Cortex of kidney (tissue), 1 donor: ENCODE measurements at places on chromosomes 2 and 18.

DNA sequence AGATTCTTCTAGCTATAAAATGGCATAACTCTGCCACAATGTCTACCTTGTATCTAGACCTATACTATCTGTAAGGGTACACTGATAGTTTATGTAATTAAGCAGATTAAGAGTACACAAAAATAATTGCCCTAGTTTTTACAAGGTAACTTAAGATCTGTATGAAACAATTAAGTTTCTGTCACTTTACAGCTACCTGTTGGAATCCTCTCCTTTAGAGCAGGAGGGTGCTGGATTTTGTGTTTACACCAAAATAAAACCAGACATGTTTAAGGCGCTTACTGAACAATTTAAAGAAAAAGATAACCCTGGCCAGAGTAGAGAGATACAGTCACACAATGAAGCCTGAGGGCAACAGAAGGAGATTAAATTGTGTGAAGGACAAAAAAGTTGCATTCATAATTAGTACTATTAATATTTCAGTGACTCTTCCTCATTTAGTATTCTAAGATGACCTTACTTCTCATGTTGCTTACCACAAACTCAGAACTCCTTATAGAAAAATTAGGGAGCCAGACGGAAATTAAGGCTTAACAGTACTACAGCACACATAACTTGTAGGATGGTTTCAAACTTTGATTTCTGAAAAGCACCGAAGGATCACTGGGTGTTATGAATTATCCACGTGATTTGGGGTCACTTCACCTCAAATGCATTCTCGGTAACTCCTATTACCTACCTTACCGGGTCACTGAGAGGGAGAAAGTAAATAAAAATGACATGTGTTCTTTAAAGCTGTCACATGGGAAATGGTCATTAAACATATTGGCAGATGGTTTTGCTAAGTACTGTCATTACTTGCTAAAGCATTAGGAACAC lies 1.0 kb downstream of the DARS1 start:
- no peak for DNase-seq

- no peak for DNase-seq
Measured at GRCh38 chr2:25417715-25418369, 76.1 kb upstream of the DNMT3A start.

GRCh38 chr2:221569425-221569845 lies 2.7 kb downstream of the EPHA4 start:
- DNase-seq, result no peak

DNA sequence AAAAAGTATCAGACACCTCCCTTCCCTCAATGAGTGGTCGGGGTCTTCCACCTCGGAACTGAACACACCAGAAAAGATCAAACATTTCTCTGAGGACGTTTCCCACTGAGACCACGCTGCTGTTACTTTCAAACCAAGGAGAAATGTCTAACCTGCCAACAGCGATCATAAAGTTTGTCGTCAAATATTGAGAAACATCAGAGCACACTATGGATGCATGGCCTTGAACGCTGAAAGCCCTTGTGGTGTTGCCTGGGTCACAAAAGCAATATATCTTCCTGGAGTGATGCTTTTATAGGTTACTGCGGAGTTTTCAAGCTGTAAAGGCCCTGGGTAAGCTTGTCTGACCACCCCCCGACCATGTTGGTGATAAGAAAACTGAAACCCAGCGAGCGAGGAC lies 70.2 kb upstream of the ID2 start:
- DNase-seq, result no peak

- no peak for DNase-seq
Measured at GRCh38 chr18:6835345-6835744, 105.8 kb downstream of the ARHGAP28 start.

GRCh38 chr2:2142345-2142744 lies 188.7 kb downstream of the MYT1L start:
- DNase-seq, result no peak

- DNase-seq, result no peak
Measured at GRCh38 chr2:101127319-101128056, 23.7 kb downstream of the TBC1D8 start.

DNA sequence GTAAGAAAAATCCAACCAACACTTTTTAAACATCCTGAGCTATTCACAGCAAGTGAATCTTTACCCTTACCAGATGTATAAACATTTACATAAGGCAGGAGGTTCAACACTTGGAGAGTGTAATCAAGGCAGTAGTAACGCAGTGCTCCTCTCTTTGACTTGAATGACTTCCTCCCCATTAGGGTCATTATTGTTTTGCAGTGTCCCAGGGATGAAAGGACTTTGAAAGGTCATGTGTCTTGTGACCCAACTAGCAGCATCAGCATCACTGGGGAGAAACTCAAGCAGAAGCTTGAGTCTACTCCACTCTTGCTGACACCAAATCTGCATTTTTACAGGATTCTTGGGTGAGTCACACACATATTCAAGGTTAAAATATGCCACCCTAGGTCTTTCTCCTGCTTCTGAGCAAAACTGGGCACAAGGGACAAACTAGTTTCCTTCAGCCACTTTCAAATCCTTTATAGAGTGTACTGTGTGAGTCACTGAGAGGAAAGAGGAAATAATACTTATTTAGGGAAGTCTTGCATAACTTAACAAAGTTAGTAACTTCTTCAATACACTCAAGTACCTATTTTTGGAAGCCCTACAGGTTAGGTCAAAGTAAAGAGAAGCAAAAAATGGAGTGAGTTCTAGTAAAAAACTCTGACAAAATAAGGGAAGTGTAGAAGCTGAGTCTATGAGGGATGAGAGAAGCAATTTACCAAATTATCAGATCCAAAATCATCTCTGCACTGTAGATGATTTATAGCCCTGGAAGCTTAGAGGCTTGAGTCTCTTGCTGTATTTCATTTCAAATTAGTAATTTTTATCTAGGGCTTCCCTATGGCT lies 51.0 kb upstream of the EML4 start:
- DNase-seq, result no peak

- no peak for DNase-seq
Measured at GRCh38 chr2:202201220-202202160, 36.9 kb downstream of the SUMO1 start.
